ENCODE measurements at places on chromosomes 3 and 15. TPM values are rescaled to one million over a fixed set of nuclear protein-coding genes. Genes with fewer than 3 reads are reported as not detected.

The DNASE1L3 gene
- not detected for total RNA-seq

The ZBTB47 gene
- 56.9 TPM for total RNA-seq

The PRTG gene
- total RNA-seq: 1.9 TPM

The KNG1 gene
- total RNA-seq: 0.64 TPM

The PPP1R14D gene
- total RNA-seq: not detected

The GOLGA6B gene
- total RNA-seq: 0.71 TPM

The CLCN2 gene
- 24.2 TPM for total RNA-seq

The CATSPER2 gene
- 55.9 TPM for total RNA-seq

The LIPC gene
- 2.3 TPM for total RNA-seq

The GP5 gene
- total RNA-seq: 0.38 TPM

The FOXB1 gene
- not detected for total RNA-seq

The IL17RE gene
- total RNA-seq: 1.4 TPM

The ZDHHC19 gene
- total RNA-seq: not detected

The SAMMSON gene
- total RNA-seq: 0.79 TPM

The NR1I2 gene
- 0.25 TPM for total RNA-seq

The INSYN1 gene
- 89.2 TPM for total RNA-seq

The NCEH1 gene
- 103 TPM for total RNA-seq

The GPR171 gene
- not detected for total RNA-seq

The SCG3 gene
- total RNA-seq: 137 TPM

The NEK10 gene
- total RNA-seq: 16.5 TPM

The CSPG5 gene
- total RNA-seq: 58.1 TPM

The NOX5 gene
- 2.1 TPM for total RNA-seq

The GRK7 gene
- not detected for total RNA-seq

The CYP11A1 gene
- total RNA-seq: 1.6 TPM
